ENCODE measurements at places on chromosomes 2 and 18.

- no peak for DNase-seq
These were observed 511 bp upstream of the TP53I3 start for GRCh38 chr2:24085200-24085489.

GRCh38 chr2:58812771-58813344 lies 571.7 kb upstream of the FANCL start:
- no peak for DNase-seq

DNA sequence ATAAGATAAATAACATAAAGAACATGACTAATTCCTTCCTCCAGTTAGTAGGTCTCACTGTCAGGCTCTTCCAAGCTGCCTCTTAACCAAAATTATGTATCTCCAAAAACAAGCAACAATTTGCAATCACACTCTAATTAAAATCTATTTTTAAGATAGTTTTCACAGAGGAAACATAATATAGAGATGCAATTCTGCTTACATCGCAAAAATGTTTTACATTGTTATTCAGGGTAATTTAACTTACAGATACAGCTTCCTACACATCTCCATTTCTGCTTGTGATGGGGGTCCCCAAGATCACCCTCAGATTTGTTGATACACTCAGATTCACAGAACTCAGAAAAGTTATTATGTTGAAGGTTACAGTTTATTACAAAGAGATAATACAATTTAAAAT lies 115.5 kb downstream of the DSC3 start:
- DNase-seq = no peak

DNA sequence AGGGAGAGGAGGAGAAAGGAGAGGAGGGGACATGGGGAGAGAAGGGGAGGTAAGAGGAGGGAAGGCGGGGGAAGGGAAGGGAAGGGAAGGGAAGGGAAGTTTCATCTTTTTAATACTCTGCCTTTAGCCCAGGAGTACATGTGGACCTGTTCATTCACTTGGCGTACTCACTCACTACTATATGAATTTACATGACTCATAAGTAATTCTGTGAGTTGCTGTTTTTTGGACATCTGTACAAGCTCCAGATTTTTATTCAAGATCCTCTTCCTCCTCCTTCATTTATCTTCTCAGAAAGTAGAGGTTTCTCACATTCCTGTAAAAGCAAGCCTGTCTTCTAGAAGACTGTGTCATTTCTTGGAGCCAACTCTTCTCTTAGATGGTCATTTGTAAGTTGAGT lies 84.6 kb downstream of the RDH14 start:
- DNase-seq = no peak

DNA sequence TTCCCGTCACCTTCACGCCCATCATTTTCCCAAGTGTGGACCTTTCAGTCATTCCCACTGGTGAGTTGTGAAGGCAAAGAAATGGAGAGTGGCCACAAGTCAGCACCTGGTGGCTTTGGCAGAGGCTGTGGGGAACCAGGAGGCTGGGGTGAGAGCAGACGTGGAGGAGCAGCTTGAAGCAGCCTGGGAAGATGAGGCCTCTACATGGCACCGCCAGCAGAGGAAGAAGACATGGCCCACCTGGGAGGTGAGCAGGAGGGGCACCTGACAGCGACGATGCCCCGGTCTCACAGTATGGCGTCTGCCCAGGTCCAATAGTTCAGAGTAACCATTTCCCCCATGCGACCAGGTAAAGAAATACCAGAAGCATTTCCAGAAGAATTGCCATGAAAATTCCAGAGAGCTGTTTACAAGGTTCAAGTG lies 69.0 kb downstream of the TPO start:
- no peak for DNase-seq

DNA sequence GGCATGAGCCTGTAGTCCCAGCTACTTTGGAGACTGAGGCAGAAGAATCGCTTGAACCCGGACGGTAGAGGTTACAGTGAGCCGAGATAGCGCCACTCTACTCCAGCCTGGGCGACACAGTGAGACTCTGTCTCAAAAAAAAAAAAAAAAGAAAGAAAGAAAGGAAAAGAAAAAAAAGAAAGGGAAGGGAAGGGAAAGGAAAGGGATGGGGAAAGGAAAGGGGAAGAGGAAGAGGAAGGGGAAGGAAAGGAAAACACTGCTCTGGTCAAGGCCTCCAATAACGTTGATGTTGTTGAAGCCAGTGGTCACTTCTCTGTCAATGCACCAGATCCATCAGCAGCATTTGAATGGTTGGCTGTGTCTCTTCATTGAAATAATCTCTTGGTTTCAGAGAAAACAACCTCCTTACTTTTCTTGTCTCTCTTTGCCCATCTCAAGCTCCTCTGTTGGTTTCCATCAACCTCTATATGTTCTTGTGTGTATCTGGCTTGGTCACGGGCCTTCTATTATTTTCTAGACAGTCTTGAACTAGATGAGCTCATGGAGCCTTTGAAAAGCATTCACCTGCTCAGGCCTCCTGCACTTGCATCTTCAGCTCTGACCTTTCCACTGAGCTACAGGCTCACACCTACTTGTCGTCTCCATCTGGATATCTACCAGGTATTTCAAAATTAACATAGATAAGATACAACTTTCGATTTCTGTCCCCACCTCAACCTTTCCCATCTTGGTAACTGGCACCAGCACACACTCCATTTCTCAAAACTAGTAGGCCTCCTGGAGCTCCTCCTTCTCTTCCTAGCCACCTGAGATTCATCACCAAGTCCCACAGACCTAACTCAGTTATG lies 69.4 kb upstream of the LAPTM4A start:
- no peak for DNase-seq

DNA sequence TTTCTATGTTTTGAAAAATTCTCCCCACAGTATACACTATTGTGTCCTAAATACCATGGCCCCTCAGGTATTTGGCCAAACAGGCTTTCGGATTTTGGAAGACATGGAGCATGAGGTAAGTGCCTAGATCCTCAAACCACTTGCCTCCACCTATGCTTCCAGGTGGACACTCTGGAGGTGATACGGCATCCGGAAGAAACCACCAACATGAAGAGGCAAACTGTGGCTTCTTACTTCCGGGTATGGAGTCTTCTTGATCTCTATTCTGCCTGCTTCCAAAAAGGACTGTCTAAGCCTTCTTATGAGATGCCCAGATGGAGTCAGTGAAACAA lies 252.0 kb upstream of the SP5 start:
- no peak for DNase-seq

Data from stimulated activated CD8-positive, alpha-beta memory T cell treated with anti-CD3 and anti-CD28 coated beads, Interleukin-4, amount 100 ng/mL, for 24 hours (primary cell).